Fibroblast of skin of scalp (primary cell): ENCODE measurements at places on chromosomes 3 and 15.

GRCh38 chr3:51311055-51311454 lies 74.0 kb upstream of the MANF start:
- DNase-seq: peak; percentile 23

DNA sequence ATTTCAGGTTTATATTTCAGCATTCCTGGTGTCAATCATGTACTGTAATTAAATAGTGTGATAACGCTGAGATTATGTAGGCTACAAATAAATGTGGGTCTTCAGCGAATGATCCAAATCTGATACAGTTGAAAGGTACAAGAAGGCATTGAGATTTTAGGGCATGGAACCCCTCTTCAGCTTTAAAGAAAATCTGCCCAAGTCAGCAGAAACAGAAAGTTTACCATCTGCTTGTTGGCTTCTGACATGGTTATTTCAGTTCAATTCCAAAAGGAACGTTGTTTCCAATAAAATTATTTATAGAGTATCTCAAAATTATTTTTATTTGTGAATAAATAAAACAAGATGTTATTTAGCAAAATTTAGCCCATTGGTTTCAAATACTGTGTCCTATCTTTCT lies 400.2 kb upstream of the RORA start:
- no peak for DNase-seq

GRCh38 chr3:127444761-127445160 lies 145.8 kb downstream of the TPRA1 start:
- DNase-seq: no peak

DNA sequence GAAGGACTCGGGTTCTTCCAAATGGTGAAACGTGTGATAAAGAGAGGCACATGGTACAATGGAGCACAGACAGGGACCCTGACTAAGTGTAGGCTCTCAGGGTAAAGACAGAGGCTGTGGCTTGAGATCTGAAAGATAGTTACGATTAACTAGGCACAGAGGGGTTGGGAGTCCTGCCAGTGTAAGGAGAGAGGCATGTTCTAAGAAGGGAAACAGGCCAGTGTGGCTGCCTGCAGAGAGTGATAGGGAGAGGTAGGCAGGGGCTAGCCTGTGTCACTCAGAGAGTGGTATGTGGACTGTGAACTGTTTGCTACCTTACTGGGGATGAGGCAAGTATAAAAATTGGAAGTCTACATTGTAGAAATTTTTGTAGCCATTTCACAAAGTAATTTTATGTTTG lies 109.5 kb downstream of the PEX5L start:
- no peak for DNase-seq

DNA sequence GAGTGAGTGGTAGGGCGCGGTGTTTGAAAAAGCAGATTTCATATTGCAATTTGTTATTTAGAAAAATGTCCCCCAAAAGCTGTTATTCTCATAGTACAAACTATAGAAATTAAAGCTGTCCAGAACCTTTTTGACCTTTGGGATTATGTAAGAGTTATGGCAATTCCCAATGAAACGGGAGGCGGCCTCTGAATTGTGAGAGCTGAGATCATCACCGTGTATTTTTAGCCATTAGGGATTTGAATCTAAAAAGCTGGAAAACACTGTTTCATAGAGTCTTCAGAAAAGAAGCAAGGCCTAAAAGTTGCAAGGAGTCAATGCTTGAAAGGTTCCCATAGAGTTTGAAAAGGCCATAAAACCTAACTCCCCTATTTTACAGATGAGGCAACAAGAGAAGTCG lies 38.6 kb upstream of the SLC25A26 start:
- no peak for DNase-seq

DNA sequence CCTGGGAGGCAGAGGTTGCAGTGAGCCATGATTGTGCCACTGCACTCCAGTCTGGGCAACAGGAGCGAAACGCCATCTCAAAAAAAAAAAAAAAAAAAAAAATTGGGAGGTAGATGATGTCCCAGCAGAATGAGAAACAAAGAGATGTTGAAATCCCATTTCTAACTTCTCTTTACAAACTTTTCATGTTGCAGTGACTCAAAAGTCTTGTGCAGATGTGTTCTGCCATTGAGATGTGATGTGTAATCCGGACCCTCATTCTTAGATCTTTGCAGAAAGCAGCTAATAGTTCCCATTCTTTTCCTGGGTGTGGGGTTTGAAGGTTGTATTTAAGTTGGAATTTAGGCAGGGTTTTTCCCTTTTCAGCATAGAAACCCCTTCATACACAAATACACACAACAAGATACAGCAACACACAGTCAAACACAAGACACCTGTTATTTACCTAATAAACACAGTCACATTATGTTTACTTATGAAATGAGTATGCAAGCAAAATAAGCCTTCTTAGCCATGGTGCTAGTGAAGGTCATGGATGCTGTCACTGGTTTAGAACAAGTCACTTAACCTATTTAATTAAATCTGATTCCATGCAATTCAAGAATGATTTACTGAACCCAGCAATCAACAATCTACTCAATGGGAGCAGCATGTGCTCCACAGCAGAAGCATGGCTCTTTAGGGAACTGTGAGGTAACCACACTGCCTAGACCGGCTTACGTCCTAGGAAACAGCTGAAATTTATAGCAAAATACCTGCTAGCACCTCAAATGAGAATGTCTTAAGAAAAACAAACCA lies 14.9 kb downstream of the SIAH2 start:
- no peak for DNase-seq
